Umbilical cord (tissue), 2 donors: ENCODE measurements at places on chromosomes 11 and 22. TPM values are rescaled to one million over a fixed set of nuclear protein-coding genes. Genes with fewer than 3 reads are reported as not detected.

TOLLIP gene
- 16.9 TPM for total RNA-seq

GRCh38 chr11:73291781-73292524 is 16.1 kb upstream of the ARHGEF17 start:
- no peak for DNase-seq

DNA sequence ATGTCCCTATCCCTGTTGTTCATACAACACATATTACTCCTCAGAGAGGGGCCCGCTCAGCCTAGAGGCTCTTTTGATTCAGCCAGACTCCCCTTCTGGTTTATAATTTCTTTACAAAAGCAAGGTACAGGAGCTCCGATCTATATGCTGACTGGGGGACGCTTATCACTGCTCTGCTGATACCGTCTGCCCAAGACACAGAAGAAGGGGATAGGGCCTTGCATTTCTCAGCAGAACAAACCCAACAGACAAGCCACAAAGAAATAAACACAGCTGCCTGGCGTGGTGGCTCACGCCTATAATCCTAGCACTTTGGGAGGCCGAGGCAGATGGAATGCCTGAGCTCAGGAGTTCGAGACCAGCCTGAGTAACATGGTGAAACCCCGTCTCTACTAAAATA is 109.9 kb upstream of the AKIP1 start:
- no peak for DNase-seq

GRCh38 chr11:62140304-62141110 is 16.7 kb downstream of the INCENP start:
- no peak for DNase-seq

GRCh38 chr22:21780259-21780658 is 44.7 kb upstream of the YPEL1 start:
- DNase-seq: no peak

KCNE3 gene
- 5.3 TPM for total RNA-seq

TNNI2 gene
- total RNA-seq: not detected

- no peak for DNase-seq
These were observed 415.8 kb downstream of the DYNC2H1 start for GRCh38 chr11:103525069-103525468.

DNA sequence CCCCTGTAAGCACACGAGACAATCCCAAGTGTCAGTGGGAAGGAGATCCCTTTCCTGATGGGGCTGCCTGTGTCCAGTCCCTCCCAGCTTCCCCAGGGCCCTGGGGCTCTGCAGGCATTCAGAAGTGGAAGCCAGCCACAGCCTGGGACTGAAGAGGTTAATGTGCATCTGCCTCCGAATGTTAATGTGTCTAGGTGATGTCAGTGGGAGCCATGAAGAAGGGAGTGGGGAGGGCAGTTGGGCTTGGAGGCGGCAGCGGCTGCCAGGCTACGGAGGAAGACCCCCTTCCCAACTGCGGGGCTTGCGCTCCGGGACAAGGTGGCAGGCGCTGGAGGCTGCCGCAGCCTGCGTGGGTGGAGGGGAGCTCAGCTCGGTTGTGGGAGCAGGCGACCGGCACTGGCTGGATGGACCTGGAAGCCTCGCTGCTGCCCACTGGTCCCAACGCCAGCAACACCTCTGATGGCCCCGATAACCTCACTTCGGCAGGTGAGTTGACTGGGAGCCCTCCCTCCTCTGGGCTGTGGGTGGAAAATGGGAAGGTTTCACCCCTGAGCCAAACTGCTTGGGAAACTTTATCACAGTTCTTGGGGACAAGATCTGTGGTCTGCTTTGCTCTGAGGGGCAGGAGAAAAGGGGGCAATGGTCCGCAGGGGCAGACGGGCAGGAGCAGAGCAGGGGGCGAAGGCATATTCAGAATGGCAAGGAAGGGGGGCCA is at the start of gene MCHR1:
Gene MCHR1, plus strand, starts transcription at position 236 of the 715 bp plus-strand sequence. Its CDS starts 169 bp downstream, at position 405.
- no peak for DNase-seq

OR8D4 gene
- total RNA-seq: 2.4 TPM

DNA sequence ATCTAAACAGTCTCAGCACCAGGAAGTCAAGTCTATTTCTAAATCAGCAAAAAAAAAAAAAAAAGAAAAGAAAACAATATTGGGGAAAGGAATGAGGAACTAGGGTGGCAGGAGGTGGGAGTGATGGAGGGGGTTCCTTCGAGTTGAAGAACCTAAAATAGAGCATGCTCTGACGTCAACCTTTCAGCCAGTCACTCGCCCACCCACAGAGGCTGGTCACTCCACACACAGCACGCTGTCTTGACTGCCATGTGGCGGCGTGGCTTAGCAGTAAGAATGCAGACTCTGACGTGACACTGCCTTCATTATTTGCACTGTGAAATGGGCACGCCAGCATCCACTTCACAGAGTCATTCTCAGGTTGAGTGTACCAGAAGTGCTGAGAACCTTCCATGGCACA is 48.3 kb downstream of the LARGE1 start:
- no peak for DNase-seq

- no peak for DNase-seq
These were observed 8.8 kb upstream of the WNT11 start for GRCh38 chr11:76214968-76215548.

APOA4 gene
- total RNA-seq: 3.4 TPM

CDPF1 gene
- total RNA-seq: 13.5 TPM

DNA sequence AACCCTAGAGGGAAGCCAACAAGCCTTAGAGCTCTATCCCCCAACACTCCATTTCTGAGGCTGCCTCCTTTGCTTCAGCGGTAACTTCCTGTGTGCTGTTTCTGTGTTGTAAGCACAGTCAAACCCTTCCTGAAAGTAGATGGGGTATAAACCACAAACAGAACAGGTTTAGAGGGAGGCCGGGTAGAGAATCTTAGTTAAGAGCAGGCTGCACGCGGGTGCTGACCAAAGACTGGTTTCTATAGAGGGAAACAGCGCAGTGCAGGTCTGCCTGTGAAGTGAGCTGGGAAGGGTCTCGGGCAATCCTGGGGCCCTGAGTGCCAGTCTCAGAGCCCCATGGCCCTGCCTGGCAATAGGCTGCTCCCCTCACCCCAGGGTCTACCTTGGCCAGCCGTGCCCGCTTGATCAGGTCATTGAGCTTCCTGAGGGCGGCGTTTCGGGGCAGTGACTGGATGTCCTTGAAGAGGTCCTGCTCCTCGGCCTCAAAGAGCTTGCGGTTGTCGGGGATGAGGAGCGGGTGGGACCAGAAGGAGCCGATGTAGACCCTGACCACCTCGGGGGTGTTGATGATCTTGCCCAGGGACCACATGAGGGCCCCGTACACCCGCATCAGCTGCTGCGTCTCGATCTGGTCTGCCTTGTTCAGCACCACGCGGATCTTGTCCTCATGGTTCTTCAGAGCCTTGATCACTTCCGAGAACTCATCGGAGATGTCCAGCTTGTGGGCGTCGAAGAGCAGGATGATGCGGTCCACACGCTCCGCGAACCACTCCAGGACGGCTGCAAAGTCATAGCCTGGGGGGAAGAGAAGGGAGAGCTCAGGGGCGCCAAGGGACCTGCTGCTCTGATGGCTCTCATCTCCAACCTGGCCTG is 15.3 kb upstream of the CDC42BPG start:
- no peak for DNase-seq

TALDO1 gene
- 76.1 TPM for total RNA-seq

- DNase-seq: peak; percentile 23
These were observed 22.1 kb downstream of the ATP6V1E1 start for GRCh38 chr22:17606496-17606895.

- DNase-seq: peak; percentile 58
These were observed 13.6 kb downstream of the KCNJ5 start for GRCh38 chr11:128904656-128905344.

C11orf91 gene
- 2.2 TPM for total RNA-seq

DNA sequence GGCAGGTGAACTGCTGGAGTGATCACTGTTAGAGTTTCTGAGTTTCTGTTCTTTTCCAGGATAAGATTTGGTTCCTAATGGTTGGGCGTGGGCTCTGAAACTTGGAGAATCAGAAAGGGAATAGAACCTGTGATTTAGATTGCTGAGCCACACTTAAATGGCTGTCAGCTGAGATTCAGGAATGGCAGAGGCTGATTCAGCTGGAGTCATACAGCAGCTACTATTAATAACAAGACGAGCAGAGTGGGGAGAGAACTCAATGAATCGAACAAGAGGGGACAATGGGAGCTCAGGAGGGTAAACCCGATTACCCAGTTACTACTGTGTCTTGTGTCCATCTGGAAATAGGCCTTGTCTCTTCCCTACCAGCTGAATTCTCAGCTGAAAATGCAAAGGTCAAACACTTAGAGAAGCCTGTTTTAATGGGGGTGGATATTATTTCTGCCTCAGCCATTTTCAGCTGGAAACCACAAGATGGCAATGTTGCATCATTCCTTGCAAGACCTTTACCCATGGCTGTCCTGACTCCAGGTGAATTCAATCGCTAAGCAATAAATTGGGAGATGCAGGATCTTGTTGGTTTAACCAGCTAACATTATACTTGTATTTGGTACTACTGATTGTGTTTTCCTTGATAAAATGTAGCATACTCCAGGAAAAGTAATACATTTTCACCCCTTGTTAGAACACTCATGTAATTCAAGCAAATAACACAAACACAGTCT is 104.5 kb upstream of the RAG2 start:
- peak; percentile 76 for DNase-seq

DNA sequence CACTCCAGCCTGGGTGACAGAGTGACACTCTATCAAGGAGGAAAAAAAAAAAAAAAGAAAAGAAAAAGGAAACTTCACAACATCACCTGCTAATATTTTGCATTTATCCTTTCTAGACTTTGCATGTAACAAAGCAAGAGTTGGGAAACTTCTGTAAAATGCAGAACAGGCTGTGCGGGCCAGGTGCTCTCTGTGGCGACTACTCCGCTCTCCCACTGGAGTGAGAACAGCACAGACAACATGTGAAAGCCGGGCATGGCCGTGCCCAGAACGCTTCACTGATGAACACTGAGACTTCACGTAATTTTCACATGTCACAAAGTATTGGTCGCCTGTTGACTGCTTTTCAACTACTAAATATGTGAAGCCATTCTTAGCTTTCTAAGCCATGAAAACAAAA is 15.5 kb upstream of the TESMIN start:
- DNase-seq: no peak

DNA sequence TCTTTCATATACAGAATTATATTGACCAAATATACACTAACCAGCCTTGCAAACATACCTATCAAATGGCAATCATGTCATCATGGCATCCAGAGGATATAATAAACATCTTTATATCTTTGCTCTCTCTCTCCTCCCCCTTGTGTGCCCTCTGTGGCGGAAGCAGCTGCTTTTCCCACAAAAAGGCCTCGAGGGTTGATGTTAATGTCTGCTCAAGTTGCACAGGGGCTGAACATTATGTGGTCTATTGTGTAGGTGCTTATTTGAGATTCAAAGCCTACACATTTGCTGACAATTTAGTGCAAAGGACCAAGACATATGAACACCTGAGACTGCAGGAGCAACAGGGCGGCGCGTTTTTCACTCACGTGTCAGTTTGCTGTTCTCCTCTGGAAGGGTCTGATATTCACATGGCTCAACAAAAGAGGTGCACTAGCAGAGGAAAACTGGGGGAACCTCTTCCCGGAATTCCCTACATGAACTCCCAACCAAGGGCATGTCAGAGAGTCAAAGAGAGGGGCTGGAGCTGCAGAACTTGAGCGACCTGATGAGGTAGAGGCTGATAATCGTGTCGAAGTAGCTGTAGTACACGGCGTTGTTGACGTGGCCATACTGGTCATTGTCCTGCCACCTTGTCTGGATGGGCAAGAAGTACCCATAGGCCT is 138.8 kb downstream of the RCN1 start:
- DNase-seq: no peak

DNA sequence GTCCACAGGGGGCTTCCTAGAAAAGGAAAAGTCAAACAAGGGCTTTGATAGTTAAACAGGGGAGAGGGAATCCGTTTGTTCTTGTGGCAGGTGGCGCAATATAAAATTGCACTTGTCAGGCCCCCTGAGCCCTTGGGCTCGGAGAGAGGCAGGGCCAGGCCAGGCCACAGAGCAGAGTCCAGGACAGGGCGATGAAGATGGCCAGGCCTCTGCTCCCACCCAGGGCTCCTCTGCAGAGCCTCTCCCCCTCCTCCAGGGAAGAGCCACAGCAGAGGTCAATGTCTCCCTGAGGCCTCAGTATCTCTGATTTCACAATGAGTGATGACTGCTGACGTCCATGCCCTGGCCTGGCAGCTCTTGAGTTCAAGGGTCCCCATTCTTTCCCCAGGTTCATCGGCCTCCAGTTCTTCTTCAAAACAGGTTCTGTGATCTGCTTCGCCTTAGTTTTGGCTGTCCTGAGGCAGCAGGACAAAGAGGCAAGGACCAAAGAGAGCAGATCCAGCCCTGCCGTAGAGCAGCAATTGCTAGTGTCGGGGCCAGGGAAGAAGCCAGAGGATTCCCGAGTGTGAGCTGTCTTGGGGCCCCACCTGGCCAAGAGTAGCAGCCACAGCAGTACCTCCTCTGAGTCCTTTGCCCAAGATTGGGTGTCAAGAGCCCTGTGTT is 36.4 kb upstream of the TPBGL start:
- no peak for DNase-seq

DNA sequence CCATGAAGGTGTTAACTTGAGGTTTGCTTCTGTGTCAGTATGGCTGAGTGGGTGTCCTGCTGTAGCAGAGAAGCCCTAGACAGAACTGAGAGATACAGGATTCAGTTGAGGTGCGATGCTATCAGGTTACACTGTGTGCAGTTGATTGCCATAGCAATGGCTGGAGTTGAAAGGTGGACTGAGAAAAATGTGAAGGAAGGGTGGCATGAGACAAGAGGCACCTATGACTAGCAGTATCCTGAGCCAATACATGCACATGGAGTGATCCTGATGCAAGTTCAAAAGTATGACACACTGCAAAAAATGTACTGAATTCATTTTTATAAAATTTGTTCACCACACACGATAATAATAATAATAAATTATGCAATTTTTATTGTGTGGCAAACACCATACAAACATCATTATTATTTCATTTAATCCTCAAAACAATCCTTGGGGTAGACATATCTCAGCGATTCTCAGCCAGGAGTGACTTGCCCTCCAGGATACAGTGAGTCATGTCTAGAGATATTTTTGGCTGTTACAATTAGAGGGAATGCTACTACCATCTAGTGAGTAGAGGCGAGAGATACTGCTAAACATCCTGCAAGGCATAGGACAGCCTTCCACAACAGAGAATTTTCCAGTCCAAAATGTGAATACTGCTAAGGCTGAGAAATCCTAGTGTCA is 3.9 kb upstream of the PIWIL4 start:
- peak; percentile 42 for DNase-seq

- DNase-seq: no peak
These were observed 22.6 kb downstream of the ETS1 start for GRCh38 chr11:128564642-128565245.

GDPD4 gene
- total RNA-seq: 0.48 TPM

OR51B2 gene
- total RNA-seq: 2.9 TPM

BTG4 gene
- 5.5 TPM for total RNA-seq
